ENCODE measurements at places on chromosomes 5 and 9.

- peaks cover 15% of the 10 kb centered on the region for H3K36me3 ChIP-seq
- peak; percentile 97 for DNase-seq
- H3K27ac ChIP-seq, result peak within 1 kb of the TSS; percentile 83
- H3K4me1 ChIP-seq, result no peaks in the 10 kb centered on the region
Observed at GRCh38 chr5:126594748-126595485, at the start of gene ALDH7A1. Gene ALDH7A1 (minus strand): TSS chr5:126595219. CDS start chr5:126595198, 21 bp downstream.

DNA sequence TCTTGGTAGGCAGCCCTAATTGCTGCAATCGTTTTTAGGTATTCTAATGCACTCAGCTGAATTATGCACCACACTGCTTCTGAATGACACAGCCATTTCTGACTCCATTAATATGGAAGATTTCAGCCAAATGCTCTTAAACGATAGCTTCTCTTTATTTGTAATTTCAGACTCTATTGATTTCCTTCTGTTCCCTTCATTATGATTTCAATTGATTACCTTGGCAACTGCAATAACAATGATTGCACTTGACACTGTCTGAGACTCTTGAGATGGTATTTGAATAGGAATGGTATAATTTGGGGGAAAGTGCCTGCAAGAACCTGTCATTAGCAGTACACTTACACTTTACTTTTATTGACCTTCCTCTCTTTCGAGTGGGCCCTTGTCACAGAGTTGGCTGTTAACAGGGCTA is 296.1 kb upstream of the DMAC1 start:
- H3K27me3 ChIP-seq, result no peaks in the 10 kb centered on the region
- H3K36me3 ChIP-seq, result no peaks in the 10 kb centered on the region
- H3K4me1 ChIP-seq, result no peaks in the 10 kb centered on the region
- H3K4me3 ChIP-seq, result no peak overlapping the region

GRCh38 chr5:159051421-159052282 is 48.1 kb downstream of the EBF1 start:
- peak overlapping the region; percentile 62 for H3K4me3 ChIP-seq
- no peaks in the 10 kb centered on the region for H3K36me3 ChIP-seq
- H3K27me3 ChIP-seq, result no peaks in the 10 kb centered on the region
- DNase-seq, result peak; percentile 82

GRCh38 chr9:928363-929042 is 48.0 kb upstream of the DMRT3 start:
- no peaks in the 10 kb centered on the region for H3K4me1 ChIP-seq
- no peak overlapping the region for H3K27ac ChIP-seq
- no peaks in the 10 kb centered on the region for H3K27me3 ChIP-seq
- no peak for DNase-seq

DNA sequence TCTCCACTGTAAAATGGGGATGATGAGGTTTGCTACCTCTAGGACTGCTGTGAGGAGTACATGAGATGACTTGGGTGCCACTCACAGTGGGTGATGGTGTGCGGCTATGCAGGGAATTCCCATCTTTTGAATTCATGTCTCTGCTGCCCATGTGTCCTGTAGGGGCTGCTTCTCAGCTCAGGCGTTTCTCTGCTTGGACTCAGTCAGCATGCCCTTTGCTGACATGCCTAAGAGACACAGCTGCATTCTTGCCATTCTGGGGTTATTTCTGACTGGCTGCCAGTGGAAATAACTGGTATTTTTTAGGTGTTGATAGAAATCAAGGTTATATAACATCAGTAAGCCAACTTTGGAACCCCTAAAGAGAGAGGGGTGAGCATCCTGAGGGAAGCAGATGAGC is 24.3 kb upstream of the XPA start:
- no peak overlapping the region for H3K4me3 ChIP-seq
- H3K4me1 ChIP-seq, result peaks cover 9% of the 10 kb centered on the region
- H3K27me3 ChIP-seq, result 0 out of 2 replicates have a peak, but pooled peaks cover 2% of the 10 kb centered on the region
- no peak overlapping the region for H3K27ac ChIP-seq
- H3K36me3 ChIP-seq, result no peaks in the 10 kb centered on the region

DNA sequence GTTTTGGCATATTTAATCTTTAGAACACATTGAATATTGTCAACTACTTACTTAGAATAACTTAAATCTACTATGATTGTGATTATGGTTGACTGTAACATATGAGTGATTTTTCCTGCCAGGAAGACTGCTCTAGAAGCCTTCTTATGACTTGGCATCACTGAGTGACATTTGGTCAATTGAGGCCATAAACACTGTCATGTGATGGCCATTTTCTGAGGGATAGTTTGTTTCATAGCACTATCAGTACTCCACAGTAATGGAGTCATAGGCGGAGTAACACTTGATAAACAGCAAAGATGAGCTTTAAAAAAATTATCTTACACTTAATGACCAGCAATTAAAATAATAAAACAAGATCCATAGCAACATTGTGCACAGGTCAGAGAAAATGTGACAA is 31.0 kb downstream of the C9orf40 start:
- no peaks in the 10 kb centered on the region for H3K27me3 ChIP-seq
- H3K27ac ChIP-seq, result no peak overlapping the region
- no peak for DNase-seq
- H3K36me3 ChIP-seq, result no peaks in the 10 kb centered on the region
- no peaks in the 10 kb centered on the region for H3K4me1 ChIP-seq
- H3K4me3 ChIP-seq, result no peak overlapping the region

GRCh38 chr5:126364206-126364902 is 58.9 kb upstream of the GRAMD2B start:
- no peak overlapping the region for H3K4me3 ChIP-seq
- no peaks in the 10 kb centered on the region for H3K36me3 ChIP-seq
- no peaks in the 10 kb centered on the region for H3K27me3 ChIP-seq
- peaks cover 32% of the 10 kb centered on the region for H3K4me1 ChIP-seq

- H3K4me3 ChIP-seq, result no peak overlapping the region
- no peak for DNase-seq
- no peaks in the 10 kb centered on the region for H3K4me1 ChIP-seq
- no peaks in the 10 kb centered on the region for H3K27me3 ChIP-seq
Observed at GRCh38 chr9:6351737-6352136, 23.6 kb downstream of the TPD52L3 start.

GRCh38 chr9:133564451-133565116 is 30.1 kb downstream of the ADAMTSL2 start:
- DNase-seq, result no peak
- H3K4me1 ChIP-seq, result peaks cover 19% of the 10 kb centered on the region
- no peak overlapping the region for H3K27ac ChIP-seq
- H3K4me3 ChIP-seq, result no peak overlapping the region
- H3K27me3 ChIP-seq, result no peaks in the 10 kb centered on the region

GRCh38 chr9:108182950-108183381 is 672.8 kb downstream of the ACTL7B start:
- H3K36me3 ChIP-seq, result no peaks in the 10 kb centered on the region
- DNase-seq, result no peak
